MG63 (cell line): ENCODE measurements at places on chromosomes 6 and 20. TPM values are rescaled to one million over a fixed set of nuclear protein-coding genes. Genes with fewer than 3 reads are reported as not detected.

CCR6 gene
- not detected in 2 replicates for total RNA-seq

DNA sequence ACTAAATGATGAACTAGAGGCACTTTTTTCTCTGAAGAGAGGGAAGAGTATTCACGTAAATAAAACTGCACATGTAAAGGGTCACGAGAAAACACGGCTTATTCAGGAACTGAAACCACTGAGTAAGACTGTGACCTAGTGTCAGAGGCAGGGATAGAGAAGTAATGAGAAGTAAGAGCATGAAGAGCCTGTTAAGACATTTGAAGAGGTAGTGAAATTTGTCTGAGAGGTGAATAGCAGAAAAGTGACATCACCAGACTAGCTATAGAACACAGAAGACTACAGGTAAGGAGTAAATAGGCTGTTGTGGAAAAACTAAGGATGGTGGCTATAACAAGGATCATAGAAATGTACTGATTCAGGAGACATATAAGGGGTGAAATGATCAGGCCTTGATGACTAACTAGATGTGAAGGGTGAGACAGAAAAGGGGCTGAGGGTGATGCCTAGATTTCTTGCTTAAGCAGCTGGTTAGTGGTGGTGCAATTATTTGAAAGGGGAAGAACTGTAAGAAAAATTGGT is 76.8 kb downstream of the REV3L start:
- DNase-seq = no peak

GRCh38 chr20:32411955-32412706 is 54.0 kb downstream of the ASXL1 start:
- DNase-seq = no peak

DNA sequence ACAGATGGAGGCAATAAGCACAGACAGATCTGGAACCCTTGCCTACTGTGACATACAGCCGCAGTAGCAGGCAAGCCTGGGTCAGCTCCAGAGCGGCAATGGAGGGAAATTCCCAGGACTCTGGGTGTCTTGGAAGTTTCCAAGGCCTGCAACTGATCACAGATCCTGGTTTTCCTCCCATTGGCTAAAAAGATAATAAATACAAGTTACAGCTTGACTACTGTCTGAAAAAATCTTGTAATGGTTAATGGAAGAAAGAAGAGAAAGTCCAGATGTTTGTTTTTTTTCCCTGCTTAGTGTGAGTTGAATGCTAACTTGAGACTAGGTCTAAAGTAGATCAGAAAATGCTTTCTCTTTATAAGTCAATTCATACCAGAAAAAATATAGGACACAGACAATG is 307.6 kb downstream of the ALDH8A1 start:
- no peak for DNase-seq

DNA sequence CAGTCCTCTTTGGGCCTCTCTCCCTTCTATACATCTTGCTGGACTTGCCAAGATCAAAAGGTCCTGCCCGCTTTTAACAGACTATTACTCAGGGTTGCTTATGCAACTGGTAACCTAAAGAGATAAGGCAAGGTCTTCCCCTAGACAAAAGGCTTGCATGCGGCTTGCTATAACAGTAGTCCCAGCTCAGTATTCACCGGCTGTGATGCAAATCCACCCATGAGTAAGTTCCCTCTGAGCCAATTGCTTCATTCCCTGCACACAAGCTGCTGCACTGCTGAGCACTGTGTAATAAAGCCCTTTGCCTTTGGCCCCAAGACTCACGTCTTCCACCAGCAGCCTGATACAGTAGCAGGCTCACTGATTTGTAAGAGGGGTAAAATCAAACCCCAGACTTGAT is 363.8 kb downstream of the PRKN start:
- DNase-seq = no peak

GRCh38 chr6:137166247-137167098 is 7.0 kb downstream of the IL22RA2 start:
- DNase-seq = no peak

TFAP2D gene
- total RNA-seq = not detected in 2 replicates

DNA sequence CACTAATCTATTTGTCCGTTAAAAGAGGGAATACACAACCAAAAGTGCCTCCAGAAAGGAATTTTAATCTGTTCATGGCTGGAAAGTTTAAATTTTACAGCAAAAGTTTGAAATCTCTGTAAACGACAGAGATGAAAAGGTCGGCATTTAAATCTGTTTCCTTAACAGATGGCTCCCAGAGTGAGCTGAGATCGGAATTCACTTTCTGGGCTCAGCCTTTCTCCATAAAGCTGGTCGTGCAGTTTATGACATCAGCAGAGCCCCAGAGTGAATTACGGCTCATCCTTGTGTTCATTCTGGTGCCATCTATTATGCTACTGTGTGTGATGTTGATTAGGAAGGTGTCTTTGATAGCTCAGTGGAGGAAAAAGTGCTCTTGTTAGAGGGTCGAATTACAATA is 117.6 kb upstream of the ZFP64 start:
- DNase-seq = no peak

- DNase-seq = no peak
These were observed 312 bp downstream of the TXNDC5 start for GRCh38 chr6:7910298-7910653.

DNA sequence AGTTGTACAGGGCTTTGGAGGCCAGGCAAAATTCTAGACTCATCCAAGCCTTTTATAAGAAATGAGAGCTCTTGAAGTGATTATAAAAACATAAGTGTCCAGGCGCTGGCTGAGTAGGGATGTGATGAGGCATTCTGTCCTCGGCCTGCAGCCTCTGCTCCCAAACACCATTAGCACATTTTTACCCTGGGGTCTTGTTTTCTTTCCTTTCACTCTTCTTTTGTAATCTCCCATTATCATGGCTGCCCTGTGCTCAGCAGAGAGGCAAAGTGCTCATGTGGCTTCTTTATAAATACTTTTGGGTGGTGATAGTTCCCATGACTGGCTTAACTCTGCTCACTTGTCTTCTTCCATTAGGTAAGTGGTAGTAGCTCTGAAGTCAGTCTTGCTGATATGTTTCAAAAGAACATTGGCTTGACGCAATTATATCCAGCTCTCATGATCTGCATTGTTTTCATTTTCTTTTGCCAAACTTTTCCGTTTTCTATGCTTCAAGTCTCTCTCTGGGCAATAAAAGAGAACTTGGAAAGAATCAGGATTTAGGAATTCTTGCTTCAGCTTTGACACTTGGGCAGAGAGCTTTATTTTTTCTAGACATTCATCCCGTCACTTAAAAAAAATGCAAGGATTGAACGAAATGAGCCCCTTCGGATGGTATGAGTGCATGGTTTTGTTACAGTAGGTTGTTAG is 61.1 kb downstream of the CAP2 start:
- DNase-seq = no peak
